ENCODE measurements at places on chromosomes 4 and X.

DNA sequence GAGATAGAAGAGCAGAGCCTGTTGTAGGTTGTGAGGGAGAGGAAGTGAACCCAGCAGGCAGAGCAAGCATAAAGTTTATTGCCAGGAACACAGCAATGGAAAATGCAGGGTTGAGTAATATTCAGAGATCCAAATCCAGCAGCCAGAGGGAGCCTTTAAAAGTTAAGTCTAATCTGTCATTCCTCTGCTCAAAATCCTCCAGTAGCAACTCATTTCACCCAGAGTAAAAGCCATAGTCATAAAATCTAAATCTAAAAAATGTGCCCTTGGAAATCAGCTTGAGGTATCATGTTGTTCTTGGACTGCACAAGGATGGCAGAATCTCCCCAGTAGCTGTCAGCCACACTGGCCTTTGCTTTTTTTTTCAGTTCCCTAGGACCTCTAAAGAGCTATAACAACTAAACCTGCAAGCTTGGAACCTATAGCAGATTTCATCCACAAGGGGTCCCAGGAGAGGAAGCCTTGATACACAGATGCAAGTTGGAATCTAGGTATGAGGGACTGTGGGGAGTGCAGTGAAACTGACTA lies 62.9 kb upstream of the FRAS1 start:
- DNase-seq = no peak

- no peak for DNase-seq
These were observed 36.0 kb downstream of the ADGRG2 start for GRCh38 chrX:19086102-19086772.

- DNase-seq = no peak
These were observed at the start of gene PAGE2 for GRCh38 chrX:55088795-55089489. TSS of gene PAGE2 (plus strand) at chrX:55089018. CDS start at chrX:55090021, 1,003 bp downstream.

- no peak for DNase-seq
These were observed 63.1 kb downstream of the SERPINA7 start for GRCh38 chrX:105975382-105975781.

- DNase-seq = no peak
These were observed 4.7 kb downstream of the BLTP1 start for GRCh38 chr4:122156819-122157218.
